ENCODE measurements at places on chromosomes 16 and 17. TPM values are rescaled to one million over a fixed set of nuclear protein-coding genes. Genes with fewer than 3 reads are reported as not detected.

The TMC8 gene
- not detected for total RNA-seq

The ZACN gene
- not detected for total RNA-seq

The VWA3A gene
- total RNA-seq, result under 0.01 TPM

The CES5A gene
- total RNA-seq, result not detected

The IKZF3 gene
- under 0.01 TPM for total RNA-seq

The RNF43 gene
- total RNA-seq, result not detected

The ZNF48 gene
- total RNA-seq, result 12.6 TPM

The LITAF gene
- total RNA-seq, result 96.7 TPM

The KCTD2 gene
- 22.5 TPM for total RNA-seq

The SULT1A3 gene
- 3.9 TPM for total RNA-seq

The CD79B gene
- not detected for total RNA-seq

The C17orf78 gene
- total RNA-seq, result not detected

The TMUB2 gene
- 28.1 TPM for total RNA-seq

The RGS11 gene
- 0.64 TPM for total RNA-seq

The KRT33B gene
- total RNA-seq, result 0.32 TPM

The HES7 gene
- total RNA-seq, result not detected

The NPIPA2 gene
- total RNA-seq, result 0.43 TPM

The HOXB8 gene
- not detected for total RNA-seq

The CARHSP1 gene
- total RNA-seq, result 165 TPM

The HOXB13 gene
- total RNA-seq, result 0.32 TPM

The FBXO39 gene
- 0.32 TPM for total RNA-seq

The NPB gene
- total RNA-seq, result 0.64 TPM

The ADAD2 gene
- total RNA-seq, result not detected

The P2RX1 gene
- 1.3 TPM for total RNA-seq

The ARHGAP23 gene
- total RNA-seq, result 53.8 TPM

The SMIM36 gene
- not detected for total RNA-seq

The ACSM2B gene
- total RNA-seq, result not detected

The TPSAB1 gene
- total RNA-seq, result not detected

The EIF1 gene
- total RNA-seq, result 82.5 TPM

The MT1X gene
- total RNA-seq, result 24.2 TPM

The DNAH2 gene
- total RNA-seq, result under 0.01 TPM

The CA7 gene
- total RNA-seq, result not detected

The RHBDF2 gene
- total RNA-seq, result 14.2 TPM

The KRT31 gene
- not detected for total RNA-seq

The CARD14 gene
- not detected for total RNA-seq

The USP43 gene
- not detected for total RNA-seq

The CLEC19A gene
- total RNA-seq, result not detected

The LRRC36 gene
- total RNA-seq, result not detected

The PKMYT1 gene
- 6.9 TPM for total RNA-seq

The SLC47A1 gene
- total RNA-seq, result 0.86 TPM

The SEC14L5 gene
- not detected for total RNA-seq

The CCL16 gene
- not detected for total RNA-seq

The DHX58 gene
- total RNA-seq, result 12.1 TPM

The VAT1L gene
- 59.3 TPM for total RNA-seq

The TAC4 gene
- total RNA-seq, result not detected

The KIF18B gene
- 5.2 TPM for total RNA-seq

The CMTM2 gene
- total RNA-seq, result not detected

The SCGB1C2 gene
- total RNA-seq, result not detected

The CD300E gene
- not detected for total RNA-seq

The HOXB4 gene
- 1.7 TPM for total RNA-seq

The CHST5 gene
- under 0.01 TPM for total RNA-seq

The MMP25 gene
- under 0.01 TPM for total RNA-seq

The RNF112 gene
- 0.64 TPM for total RNA-seq

All from fibroblast of villous mesenchyme (primary cell).